Astrocyte of the hippocampus (primary cell): ENCODE measurements at places on chromosomes 2 and 18.

GRCh38 chr2:219000569-219000960, 7.3 kb upstream of the CRYBA2 start:
- no peak for DNase-seq

- DNase-seq: no peak
Measured at GRCh38 chr2:152175012-152175367, 573 bp downstream of the STAM2 start.

DNA sequence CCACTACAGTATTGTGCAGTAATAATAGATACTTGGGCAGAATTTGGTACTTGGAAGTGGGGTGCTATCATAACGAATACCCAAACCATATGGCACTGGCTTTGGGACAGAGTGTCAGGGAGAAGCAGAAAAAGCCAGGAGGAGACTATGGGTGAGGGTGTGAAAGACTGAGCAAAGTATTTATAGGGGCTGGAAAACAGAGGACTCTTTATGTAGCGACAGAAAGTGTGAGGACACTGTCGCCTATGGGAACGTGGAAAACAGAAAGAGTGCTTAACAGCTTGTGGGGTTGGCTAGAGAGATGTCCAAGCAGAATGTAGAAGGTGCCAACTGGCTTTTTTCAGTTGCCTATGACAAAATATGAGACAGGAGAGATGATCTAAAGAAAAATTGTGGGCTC, 40.7 kb upstream of the PLEKHM3 start:
- no peak for DNase-seq

GRCh38 chr2:11824901-11825828, 78.7 kb downstream of the LPIN1 start:
- DNase-seq: peak; percentile 27

GRCh38 chr18:72942766-72943165, 75.0 kb upstream of the NETO1 start:
- DNase-seq: no peak

DNA sequence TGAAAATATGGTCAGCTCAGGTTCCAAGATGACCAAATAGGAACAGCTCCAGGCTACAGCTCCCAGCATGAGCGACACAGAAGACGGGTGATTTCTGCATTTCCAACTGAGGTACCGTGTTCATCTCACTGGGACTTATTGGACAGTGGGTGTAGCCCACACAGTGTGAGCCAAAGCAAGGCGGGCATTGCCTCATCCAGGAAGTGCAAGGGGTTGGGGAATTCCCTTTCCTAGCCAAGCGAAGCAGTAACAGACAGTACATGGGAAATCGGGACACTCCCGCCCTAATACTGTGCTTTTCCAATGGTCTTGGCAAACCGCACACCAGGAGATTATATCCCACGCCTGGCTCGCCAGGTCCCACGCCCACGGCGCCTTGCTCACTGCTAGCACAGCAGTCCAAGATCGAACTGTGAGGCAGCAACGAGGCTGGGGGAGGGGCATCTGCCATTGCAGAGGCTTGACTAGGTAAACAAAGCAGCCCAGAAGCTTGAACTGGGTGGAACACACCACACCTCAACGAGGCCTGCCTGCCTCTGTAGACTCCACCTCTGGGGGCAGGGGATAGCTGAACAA, 57.5 kb downstream of the WDPCP start:
- no peak for DNase-seq

GRCh38 chr2:143422681-143423080, 293.5 kb downstream of the ARHGAP15 start:
- no peak for DNase-seq

DNA sequence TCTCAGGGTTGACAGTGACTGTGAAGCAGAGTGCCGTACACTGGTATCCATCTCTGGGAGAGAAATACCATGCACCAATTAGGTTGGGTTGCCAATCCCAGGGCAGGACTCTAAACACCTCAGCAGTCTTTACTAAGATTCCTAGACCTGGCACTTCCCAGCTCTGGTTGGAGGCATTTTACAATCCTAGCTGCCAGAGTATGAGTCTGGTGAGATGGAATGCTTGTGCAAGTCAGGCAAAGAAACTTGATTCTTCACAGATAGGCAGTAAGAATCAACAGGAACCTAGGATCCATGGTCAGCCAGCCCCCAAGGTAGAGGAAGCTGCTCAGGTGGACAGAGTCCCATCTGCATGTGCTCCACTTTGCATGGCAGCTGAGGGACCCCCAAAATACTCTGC, 6.0 kb upstream of the UGT1A5 start:
- peak; percentile 71 for DNase-seq

DNA sequence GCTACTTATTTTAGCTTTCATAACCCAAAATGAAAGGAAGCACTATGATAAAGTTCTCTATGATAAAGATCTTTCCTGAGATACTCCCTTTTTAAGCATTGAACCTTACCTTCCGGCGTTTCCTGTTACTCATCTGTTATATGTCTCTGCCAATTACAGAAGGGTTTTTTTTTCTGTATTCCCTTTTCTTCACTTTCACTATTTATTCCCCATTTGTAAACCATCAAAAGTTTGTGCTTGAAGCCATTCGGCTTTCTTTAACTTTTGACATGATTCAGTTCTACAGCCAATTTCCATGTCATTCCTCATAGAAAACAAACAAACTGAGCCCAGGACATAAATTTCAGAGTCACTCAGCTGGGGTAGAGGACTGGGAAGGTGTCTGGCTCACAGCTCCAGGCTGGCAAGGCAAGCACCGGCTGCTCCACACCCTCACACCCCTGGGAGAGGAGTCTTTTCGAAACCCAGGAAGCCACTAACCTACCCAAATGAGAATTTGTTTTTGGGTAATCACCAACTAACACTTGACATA, 429.4 kb upstream of the TRIB2 start:
- DNase-seq: no peak

- DNase-seq: peak; percentile 88
Measured at GRCh38 chr2:191333911-191334357, 88.7 kb downstream of the MYO1B start.

DNA sequence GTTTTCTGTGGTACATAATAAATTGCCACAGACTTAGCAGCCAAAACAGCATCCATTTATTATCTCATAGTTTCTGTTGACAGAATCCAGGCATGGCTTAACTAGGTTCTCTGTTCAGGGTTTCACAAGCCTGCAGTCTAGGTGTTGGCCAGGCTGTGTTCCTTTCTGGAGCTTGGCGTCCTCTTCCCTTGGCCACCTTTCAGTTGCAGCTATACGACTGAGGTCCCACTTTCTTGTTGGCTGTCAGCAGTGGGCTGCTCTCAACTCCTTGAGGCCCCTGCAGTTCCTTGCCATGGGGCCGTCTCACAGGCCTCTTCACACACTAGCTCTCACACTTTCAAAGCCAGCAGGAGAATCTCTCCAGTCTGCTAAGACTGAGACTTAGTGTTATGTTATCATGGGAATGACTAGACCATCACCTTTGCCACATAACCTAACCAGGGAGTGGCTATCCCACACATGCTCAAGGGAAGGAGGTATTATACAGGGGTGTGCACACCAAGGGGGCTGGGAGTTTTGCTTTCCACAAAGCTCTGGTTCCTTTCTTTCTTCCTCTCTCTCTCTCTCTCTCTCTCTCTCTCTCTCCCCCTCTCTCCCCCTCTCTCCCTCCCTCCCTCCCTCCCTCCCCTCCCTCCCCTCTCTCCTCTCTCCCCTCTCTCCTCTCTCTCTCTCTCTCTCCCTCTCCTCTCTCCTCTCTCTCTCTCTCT, 15.8 kb downstream of the RIOK3 start:
- DNase-seq: no peak
